ENCODE measurements at places on chromosomes 5 and 9. TPM values are rescaled to one million over a fixed set of nuclear protein-coding genes. Genes with fewer than 3 reads are reported as not detected.

ADGRV1 gene
- total RNA-seq = 10.0 TPM

HMCN2 gene
- 2.7 TPM for total RNA-seq

TNFSF15 gene
- total RNA-seq = 12.3 TPM

TEK gene
- total RNA-seq = not detected

DNAJC25 gene
- 6.8 TPM for total RNA-seq

TAF1L gene
- not detected for total RNA-seq

FAT2 gene
- total RNA-seq = not detected

PTPRD gene
- 3.5 TPM for total RNA-seq

GABRP gene
- not detected for total RNA-seq

NXNL2 gene
- total RNA-seq = not detected

NUTM2G gene
- total RNA-seq = not detected

HTR1A gene
- total RNA-seq = not detected

MINAR2 gene
- total RNA-seq = not detected

PFN3 gene
- total RNA-seq = not detected

MSANTD3 gene
- total RNA-seq = 121 TPM

MAT2B gene
- 26.8 TPM for total RNA-seq

ZNF354C gene
- 10.5 TPM for total RNA-seq

PHF24 gene
- total RNA-seq = 0.92 TPM

PCDHGA3 gene
- 1.1 TPM for total RNA-seq

AGXT2 gene
- not detected for total RNA-seq

PCDHB2 gene
- total RNA-seq = not detected

WNK2 gene
- 18.0 TPM for total RNA-seq

IRX1 gene
- total RNA-seq = not detected

SHROOM1 gene
- 98.5 TPM for total RNA-seq

CAMK2A gene
- 18.3 TPM for total RNA-seq

PCDHB7 gene
- total RNA-seq = not detected

FSTL4 gene
- total RNA-seq = not detected

IL13 gene
- not detected for total RNA-seq

TAF11L13 gene
- total RNA-seq = not detected

IL4 gene
- not detected for total RNA-seq

SPINK6 gene
- not detected for total RNA-seq

TAF11L3 gene
- total RNA-seq = not detected

BTNL8 gene
- total RNA-seq = 7.0 TPM

POC5 gene
- total RNA-seq = 39.0 TPM

CDH9 gene
- total RNA-seq = not detected

DRD1 gene
- total RNA-seq = not detected

CLIC3 gene
- total RNA-seq = not detected

PTGER4 gene
- 31.7 TPM for total RNA-seq

AIF1L gene
- 18.4 TPM for total RNA-seq

OGN gene
- total RNA-seq = 8.4 TPM

IFNA2 gene
- total RNA-seq = not detected

SMU1 gene
- 1.7 TPM for total RNA-seq

PCSK5 gene
- total RNA-seq = 1.8 TPM

PAPPA gene
- total RNA-seq = 0.87 TPM

CA9 gene
- total RNA-seq = 670 TPM

ENDOG gene
- 54.9 TPM for total RNA-seq

All from stomach (tissue), 19 donors.